ENCODE measurements at places on chromosomes 1 and 21.

DNA sequence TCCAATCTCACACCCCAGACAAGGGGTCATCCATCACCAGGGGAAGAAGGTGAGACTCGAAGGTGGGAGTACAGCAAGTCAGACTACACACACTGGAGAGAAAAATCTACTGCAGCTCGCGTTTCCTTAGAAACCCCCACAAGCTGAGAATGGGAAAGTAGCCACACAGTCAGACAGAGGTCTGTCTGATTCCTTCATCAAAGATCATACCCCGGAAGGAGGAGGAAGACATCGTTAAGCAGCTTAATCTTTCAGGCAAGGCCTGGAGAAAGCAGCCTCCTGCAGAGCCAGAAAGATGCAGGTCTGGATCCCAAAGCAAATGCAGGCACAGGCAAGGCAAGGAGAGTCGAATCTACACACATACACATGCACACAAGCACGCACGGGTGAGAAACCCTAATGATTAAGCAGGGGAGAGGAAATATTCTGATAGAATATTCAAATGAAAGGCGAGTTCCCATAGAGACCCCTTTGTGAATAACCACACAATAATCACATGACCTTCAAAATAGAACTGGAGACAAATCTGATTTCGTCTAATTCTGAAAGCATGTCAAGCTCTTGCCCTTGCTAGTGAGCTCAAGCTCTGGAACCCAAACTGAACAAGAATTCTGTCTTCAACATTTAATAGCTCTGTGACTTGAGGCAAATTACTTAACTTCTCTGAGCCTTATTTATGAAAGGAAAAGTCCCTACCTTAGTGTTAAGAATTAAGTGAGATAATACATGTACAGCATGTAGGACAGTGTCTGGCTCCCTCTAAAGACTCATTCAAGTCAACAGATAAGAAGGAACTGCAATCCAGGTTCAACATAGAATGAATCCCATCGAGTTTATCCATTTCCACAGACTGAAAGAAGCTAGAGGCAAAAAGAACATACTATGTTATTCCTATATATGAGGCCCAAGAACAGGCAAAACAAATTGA lies 387.8 kb downstream of the OMA1 start:
- no peak for DNase-seq

DNA sequence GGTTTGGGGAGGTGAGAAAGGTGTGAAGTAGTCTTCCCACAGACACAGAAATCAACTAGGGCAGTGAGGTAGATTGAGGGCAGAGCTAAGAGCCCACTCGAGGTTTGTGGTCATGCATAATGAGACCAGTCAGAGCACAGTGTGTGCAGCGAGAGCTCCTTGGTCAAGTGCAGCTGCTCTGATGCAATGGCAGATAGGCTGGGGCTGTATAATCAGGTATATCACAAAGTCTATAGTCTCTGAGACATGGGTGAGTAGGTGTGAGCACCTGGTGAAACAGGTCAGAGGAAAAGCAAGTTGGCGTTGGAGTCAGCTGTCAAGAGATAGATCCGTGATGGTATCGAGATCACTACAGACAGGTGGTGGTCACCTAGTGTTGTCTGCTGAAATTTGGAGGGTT lies 17.6 kb downstream of the DSCAM start:
- no peak for DNase-seq

GRCh38 chr1:68046423-68046822 lies 4.0 kb downstream of the DIRAS3 start:
- DNase-seq = no peak

DNA sequence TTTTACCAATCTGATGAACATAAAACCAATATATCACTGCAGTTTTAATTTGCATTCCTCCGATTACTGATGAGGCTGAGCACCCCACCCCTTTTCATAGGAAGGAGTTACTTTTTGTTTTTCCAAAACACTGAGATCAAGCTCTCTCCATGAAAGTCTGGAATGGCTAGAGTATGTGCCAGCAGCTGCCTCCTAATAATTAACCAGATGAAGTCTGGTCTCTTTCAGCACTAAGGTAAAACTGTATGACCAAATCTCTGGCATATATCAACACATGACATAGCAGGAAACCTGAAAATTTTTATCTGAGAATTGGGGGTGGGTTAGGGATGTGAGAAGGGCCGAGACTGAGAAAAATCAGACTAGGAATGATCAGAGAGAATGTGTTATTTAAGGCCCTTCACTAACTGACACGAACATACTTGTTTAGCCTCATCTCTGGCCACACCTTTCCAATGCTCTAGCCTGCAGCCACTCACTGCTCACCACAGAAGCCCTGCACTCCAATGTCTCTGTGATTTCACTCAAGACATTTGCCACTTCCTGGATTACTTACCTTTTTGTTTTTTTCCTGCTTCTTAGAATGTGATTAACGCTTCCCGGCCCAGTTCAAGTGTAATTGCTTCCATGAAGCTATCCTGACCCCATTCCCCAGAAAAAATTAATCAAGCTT lies 34.7 kb downstream of the WASF2 start:
- peak; percentile 8 for DNase-seq

- DNase-seq = no peak
These were observed 30.0 kb upstream of the DMRTA2 start for GRCh38 chr1:50453266-50453665.

DNA sequence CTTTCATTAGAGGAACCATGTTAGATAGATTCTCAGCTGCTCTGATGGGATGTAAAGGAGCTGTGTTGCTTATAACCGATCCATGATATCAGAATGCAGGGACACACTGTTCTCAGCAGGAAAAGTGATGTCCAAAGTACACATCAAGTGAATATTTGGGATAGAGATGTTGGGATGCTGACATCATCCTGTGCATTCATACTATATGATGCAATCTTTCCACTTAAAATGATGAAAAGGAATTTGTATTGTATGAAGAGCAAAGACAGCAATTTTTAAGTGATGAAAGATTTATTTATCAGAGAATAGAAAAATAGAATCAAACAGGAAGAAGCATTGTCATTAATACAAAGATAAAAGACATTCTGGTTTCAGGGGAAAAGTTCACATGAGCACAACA lies 110.1 kb downstream of the ERG start:
- no peak for DNase-seq

DNA sequence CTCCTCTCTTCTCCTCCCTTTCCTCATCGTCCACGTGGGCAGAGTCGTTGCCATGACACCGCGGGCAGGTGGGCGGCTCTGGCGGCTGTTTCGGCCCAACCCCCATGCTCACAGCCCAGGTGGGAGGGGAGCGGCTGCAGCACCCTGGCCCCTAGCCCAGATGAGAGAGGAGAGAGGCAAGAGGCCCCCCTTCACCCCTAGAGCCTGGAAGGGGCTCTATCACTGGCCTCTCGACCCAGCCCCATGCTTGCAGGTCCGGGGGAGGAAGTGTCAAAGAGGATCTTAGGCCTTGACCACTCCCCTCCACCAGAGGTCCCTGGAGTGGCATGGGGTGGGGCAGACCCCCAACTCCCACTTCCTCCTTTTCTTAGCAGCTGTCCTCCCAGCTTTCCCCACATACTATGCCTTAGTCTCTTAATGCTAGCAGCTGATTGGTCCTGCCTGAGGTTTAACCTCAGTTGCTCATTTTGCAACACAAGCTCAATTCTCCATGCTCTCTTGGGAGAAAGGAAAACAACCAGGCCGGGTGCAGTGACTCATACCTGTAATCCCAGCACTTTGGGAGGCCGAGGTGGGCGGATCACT lies 10.4 kb downstream of the DLGAP3 start:
- DNase-seq = no peak

DNA sequence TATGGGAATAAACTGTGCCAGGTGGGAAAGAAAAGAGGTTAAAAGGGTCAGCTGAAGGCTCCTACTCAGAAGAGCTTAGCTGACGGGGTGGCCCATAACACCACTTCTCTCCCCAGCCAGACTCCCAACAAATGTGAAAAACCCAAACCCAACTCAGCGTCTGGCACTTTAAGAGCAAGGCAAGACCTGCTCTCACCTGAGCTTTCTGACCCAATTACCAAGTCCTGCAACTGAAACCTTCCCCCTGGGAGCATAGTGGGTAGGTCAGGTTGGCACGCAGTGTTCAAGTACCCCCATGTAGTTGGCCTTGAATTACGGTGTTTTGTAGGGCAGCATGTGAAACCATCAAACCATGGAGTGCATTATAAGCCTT lies 3.2 kb downstream of the IRF6 start:
- DNase-seq = no peak

GRCh38 chr21:44442266-44443125 lies 12.8 kb upstream of the LRRC3 start:
- no peak for DNase-seq

DNA sequence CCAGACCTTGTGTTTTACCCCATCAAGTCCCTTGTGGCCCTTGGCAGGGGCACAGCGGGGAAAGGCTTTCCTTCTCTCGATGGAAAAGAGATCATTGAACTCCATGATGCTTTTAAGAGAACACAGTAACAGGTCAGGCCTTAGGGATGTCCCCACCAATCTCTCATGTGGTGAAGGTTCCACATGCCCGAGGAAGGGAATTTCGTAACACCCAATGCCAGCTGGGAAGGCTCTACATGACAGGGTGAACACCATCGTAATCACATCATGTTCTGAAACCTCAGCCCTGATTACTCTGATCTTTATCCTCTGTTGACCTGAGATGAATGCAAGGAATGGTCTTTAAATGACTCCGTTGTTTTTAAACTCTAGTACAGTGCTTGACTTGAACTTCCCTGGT lies 105.5 kb upstream of the SPAG17 start:
- no peak for DNase-seq

- no peak for DNase-seq
These were observed 26.7 kb downstream of the RXRG start for GRCh38 chr1:165418195-165418594.

GRCh38 chr21:45866551-45866950 lies 115.0 kb upstream of the COL6A1 start:
- DNase-seq = no peak

DNA sequence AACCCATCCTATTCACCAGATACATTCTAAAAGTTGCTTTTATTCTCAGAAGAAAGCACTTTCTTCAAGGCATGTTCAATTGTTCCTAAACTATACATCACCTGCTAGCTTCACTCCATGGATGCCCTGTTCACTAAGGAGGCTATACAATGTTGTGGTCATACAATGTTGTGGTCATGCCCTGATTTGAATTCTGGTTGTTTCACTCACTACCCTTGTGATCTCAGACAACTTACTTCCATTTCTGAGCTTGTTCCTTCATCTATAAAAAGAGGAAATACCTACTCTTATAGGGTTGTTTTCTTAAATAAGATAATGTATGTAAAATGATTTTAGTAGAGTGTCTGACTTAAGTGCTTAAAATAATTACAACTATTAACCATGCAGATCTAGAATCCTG lies 19.7 kb downstream of the EDEM3 start:
- DNase-seq = no peak

DNA sequence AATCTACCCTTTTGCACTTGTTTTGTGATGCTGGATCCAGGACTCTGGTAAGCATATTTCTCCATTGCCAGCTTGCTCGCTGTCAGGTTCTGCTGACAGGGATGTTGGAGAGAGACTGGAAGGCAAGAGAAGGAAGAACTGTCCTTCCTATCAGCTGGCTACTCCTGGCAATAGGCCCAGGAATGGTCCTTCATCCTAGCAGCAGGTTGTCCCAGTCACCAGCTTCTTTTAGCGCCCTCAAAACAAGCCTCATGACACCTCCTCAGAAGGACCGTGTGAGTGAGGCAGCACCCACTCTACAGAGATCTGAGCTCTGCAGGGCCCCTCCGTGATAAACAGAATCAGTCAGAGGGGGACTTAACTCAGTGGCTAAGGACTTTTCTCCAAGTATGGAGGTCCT lies 33.1 kb upstream of the SLAMF9 start:
- DNase-seq = no peak

All from effector CD4-positive, alpha-beta T cell (primary cell).